ENCODE measurements at places on chromosomes 16 and 17.

DNA sequence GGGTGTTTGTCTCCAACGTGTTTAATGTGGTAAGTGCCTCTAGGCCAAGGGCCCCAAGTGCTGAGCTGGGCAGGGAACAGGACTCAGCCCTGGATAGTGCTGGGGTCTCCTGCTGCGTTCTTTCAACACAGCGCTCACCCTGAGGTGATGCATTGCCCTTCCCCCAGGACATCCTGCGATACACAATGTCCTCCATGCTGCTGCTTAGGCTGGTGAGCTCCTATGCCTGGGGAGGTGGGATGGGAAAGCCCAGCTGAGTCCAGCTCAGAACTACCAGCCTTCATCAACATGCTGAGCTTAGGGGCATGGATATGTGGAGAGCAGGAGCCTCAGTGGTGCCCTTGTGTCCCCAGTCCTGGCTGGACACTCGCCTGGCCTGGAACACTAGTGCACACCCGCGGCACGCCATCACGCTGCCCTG, 563 bp downstream of the ZACN start:
- DNase-seq, result no peak

DNA sequence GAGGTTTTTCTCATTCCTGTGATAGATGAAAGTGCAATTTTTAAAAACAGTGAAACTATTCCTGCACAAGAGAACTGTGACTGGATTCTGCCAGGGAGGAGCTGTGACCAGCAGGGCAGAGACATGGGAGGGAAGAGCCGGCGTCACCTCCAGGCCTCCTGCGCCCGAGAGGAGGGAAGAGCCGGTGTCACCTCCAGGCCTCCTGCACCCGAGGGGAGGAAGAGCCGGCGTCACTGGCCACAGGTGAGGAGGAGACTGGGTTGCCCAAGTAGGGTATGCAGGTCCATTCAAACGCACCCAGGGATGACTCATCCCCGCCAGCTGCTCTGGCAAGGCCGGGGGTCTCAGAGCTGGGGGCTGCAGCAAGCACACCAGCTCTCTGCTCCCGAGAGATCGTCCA, 56.7 kb downstream of the METRNL start:
- DNase-seq, result no peak

DNA sequence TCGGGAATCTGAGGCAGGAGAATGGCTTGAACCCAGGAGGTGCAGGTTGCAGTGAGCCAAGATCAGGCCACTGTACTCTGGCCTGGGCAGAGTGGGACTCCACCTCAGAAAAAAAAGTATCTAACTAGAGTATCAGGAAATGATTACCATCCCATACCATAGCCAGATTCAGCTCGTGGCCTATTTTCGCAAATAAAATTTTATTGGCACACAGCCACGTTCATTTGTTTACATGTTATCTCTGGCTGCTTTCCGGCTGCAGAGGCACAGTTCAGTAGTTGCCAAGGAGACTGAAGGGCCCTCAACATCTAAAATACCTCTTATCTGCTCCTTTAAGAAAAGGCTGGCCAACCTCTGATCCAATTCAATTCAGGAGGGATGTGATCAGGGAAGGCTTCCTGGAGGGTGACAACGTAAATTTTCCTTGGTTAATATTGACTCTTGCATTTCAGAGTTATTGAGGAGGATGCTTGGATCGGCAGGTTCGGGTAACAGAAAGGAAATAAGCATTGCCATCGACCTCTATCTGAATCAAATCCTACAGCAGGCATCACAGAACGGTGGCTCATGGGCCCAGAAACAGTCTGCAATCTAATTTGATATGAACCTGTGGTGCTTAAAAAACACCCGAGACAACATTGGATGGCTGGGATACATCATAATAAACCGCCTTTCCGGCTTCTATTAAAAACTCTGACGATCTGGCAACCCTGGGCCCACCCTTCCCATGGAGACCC, 73.8 kb downstream of the XYLT1 start:
- peak; percentile 56 for DNase-seq

- DNase-seq, result no peak
Observed at GRCh38 chr16:64122177-64122576, 999.7 kb downstream of the CDH11 start.

GRCh38 chr17:4472286-4472685, 26.4 kb upstream of the SPNS2 start:
- DNase-seq, result no peak

GRCh38 chr16:75189638-75190245, 17.2 kb downstream of the CTRB2 start:
- DNase-seq, result no peak

GRCh38 chr17:82217120-82217529, 4.5 kb upstream of the CCDC57 start:
- no peak for DNase-seq

GRCh38 chr17:67326440-67326839, 39.9 kb downstream of the PSMD12 start:
- no peak for DNase-seq
